ENCODE measurements at places on chromosomes 5 and 9.

- no peak for DNase-seq
Measured at GRCh38 chr9:17480966-17481365, 97.9 kb upstream of the SH3GL2 start.

- DNase-seq = peak; percentile 46
Measured at GRCh38 chr9:137021979-137022661, 5.9 kb downstream of the ABCA2 start.

- DNase-seq = peak; percentile 9
Measured at GRCh38 chr9:71819115-71819739, 50.9 kb upstream of the CEMIP2 start.

GRCh38 chr5:38613490-38613889 lies 57.0 kb upstream of the LIFR start:
- DNase-seq = no peak

DNA sequence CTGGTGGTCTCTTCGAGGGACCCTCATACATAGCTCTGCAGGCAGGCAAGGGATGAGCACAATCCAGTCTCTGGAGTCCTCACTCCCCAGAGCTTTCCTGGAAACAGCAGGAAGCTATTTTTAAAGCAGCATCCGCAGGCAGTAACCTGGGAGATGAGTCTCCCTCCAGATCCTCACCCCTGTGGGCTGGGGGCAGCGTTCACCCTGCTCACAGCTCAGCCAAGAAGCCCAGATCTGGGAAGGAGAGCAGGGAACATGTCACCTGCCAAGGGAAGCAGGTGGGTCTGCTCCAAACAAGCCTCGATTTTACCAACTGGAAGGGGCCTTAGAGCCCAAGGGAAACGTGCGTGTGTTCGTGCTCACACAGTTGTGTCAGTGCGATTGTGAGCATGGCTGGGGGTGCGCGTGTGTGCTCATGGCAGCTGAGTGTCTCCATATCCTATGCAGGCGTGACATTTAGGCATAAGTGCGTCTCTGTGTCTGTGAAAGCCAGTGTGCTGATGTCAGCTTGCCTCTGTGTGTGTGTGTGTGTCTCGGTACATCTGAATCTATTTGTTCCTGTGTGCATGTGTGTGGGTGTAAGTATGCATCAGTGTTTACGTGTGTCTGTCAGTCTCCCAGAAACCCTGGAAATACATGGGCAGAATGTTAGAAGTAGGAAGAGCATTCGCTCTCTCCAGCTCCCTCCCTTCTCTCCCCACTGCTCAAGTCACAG lies 40.6 kb upstream of the CPLX2 start:
- no peak for DNase-seq

GRCh38 chr5:127513408-127513970 lies 4.0 kb upstream of the PRRC1 start:
- DNase-seq = no peak

- no peak for DNase-seq
Measured at GRCh38 chr9:27460226-27461023, 63.7 kb upstream of the IFNK start.

GRCh38 chr9:70466976-70467561 lies 52.6 kb upstream of the KLF9 start:
- DNase-seq = no peak

- no peak for DNase-seq
Measured at GRCh38 chr5:149759563-149759962, 29.5 kb downstream of the PPARGC1B start.

DNA sequence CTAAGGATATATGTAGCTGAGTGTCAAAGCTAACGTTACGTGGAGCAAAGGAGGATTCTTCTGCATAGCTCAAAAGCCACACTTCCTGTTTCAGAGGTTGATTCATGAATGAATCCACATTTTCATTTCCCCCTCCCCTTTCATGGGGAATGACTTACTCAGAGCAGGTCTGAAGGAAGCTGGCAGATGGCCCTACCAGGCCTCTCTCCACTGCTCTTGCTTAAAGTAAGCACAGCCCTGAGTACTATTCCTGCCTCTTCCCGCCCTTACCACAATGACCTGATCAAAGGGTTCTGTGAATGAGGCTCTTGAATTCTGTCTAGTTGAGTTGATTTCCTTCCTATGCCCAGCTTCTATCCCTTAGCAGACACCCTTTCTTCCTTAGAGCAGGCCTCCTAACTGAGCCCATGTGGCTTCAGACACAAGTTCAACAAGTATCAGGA lies 6.3 kb downstream of the IGIP start:
- DNase-seq = no peak

DNA sequence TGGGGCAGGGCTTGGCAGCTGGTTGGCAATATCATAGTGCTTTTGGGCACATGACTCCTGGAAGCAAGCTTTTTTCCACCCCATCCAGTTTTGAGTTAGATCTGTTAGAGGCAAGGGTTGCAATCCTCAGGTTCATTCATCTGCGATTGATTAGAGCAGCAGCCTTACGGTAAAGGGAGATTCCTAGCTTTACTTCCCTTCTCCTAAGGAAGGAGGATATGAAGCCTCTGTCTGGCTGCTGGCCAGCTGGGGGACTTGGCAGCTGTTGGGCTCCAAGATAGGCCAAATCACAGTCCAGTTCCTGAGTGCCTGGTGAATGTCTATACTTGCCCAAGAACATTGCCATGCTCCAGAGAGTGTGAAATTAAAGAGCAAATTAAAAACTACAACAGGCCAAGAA lies 113.4 kb upstream of the CCNH start:
- no peak for DNase-seq

DNA sequence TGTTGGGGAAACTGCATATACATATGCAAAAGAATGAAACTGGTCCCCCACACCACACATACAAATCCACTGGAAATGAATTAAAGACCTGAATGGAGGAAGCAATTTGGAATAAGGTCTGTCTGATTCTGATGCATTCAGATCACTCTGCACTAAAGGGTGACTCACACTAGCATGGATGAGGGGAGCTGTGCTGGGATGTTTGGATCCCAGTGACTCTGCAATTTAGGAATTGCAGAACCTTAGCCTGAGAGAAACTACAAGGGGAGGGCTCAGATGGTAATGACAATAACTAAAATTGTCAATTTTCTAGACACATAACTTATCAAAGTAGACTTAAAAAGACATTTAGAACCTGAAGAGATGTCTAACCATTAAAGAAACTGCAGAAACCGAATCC lies 312.0 kb downstream of the CDK5RAP2 start:
- DNase-seq = no peak

DNA sequence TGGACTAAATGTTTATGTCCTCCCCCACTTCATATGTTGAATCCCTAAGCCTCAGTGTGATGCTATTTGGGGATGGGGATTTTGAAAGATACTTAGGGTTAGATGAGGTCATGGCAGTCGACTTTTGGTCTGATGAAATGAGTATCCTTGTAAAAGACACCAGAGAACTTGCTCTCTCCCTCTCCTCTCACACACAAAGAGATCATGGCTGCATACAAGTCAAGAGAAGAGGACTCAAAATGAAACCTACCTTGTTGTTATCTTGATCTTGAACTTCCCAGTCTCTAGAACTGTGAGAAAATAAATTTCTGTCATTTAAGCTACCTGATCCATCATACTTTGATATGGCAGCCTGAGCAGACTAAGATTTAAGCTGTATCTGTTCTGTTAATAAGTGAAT lies 144.0 kb upstream of the HAPLN1 start:
- no peak for DNase-seq

GRCh38 chr9:38368731-38369130 lies 23.8 kb upstream of the ALDH1B1 start:
- DNase-seq = no peak

- DNase-seq = no peak
Measured at GRCh38 chr5:142925795-142926194, 155.6 kb downstream of the ARHGAP26 start.

DNA sequence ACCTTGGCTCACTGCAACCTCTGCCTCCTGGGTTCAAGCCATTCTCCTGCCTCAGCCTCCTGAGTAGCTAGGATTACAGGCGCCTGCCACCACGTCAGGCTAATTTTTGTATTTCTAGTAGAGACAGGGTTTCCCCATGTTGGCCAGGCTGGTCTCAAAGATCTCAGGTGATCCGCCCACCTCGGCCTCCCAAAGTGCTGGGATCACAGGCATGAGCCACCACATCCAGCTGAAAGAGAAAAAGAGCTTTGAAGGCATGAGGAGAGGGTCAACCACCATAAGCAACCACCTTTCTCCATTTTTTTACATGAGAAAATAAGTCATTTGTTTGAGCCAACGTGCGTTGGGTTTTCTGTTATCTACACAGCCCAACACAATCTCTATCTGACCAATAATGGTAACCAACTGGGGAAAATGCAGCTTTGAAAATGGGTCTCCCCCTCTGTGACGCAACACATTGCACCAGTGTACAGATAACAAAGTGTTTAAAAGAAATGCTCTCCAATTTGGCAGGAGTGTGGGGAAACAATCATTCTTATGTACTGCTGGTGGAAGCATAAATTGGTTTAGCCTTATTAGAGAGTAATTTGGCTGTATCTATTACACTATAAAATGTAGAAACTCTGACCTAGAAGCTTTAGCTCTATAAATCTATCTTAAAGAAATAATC lies 45.8 kb upstream of the ZBTB43 start:
- DNase-seq = no peak

- no peak for DNase-seq
Measured at GRCh38 chr5:142364251-142365145, 39.7 kb upstream of the SPRY4 start.

GRCh38 chr5:29130786-29131185 lies 2062.7 kb upstream of the CDH6 start:
- no peak for DNase-seq

DNA sequence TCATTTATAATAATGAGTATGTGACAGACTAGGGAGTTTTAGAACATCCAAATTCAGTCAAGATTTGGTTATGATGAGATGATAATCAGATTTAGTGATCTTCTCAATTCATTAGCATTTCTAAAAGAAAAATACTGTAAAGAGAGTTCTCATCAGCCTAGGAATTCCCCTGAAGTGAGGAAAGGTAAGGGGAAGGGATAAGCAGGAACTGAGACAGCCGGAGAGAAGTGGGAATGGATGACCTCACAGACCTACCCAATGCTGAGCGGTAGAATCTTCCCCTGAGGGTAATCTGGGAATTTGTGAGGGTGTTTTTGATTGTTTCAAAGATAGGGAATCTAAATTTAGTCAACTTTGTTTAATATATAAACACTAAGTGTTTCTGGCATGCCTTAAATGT lies 16.7 kb upstream of the GPBP1 start:
- no peak for DNase-seq

GRCh38 chr9:101139082-101139481 lies 110.6 kb downstream of the PLPPR1 start:
- DNase-seq = no peak

DNA sequence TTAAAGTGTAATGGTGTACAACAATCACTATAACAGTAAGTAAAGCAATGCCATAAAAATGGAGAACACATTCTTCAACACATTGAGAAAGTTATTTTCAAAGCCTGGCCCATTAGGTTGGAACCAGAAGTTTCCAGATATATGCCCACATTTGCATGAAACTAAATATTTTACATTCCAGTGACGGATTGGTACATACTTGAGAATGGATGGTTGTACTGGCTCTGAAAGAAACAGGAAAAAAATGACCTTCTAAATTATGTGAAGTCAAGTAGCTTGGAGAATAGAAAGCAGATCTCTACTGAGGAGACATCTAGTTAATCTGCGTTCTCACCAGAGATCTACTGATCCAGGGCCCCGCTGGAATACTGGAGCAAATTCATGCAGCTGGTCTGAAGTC lies 1037.0 kb downstream of the NR2F1-AS1 start:
- no peak for DNase-seq

- DNase-seq = no peak
Measured at GRCh38 chr5:156835905-156836304, 14.2 kb upstream of the PPP1R2B start.

DNA sequence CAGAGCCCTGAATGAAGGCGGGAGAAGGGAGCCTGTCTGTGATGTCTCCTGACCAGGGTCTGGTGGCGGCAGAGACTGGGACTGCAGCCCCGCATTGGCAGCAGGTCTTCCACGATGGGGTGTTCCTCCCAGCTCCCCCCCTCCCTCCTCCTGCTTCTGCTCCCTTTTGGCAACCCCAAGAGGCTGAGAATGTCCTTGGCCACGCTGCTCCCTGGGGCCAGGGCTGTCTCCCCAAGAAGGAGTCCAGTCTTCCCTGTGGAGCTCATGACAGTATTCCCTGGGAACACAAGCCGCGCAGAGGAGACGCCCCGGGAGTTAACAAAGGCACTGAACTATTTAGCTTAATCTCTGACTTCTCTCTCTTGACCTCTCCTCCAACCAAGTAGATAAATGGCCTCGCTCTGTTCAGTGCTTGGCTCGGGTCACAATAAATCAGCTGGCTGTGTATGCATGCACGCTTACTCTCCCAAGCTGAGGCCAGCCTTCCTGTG lies 84.0 kb upstream of the NEURL1B start:
- DNase-seq = no peak

GRCh38 chr5:179375831-179376365 lies 30.6 kb upstream of the ADAMTS2 start:
- DNase-seq = no peak

- DNase-seq = no peak
Measured at GRCh38 chr5:347712-348284, 26.3 kb downstream of the AHRR start.

DNA sequence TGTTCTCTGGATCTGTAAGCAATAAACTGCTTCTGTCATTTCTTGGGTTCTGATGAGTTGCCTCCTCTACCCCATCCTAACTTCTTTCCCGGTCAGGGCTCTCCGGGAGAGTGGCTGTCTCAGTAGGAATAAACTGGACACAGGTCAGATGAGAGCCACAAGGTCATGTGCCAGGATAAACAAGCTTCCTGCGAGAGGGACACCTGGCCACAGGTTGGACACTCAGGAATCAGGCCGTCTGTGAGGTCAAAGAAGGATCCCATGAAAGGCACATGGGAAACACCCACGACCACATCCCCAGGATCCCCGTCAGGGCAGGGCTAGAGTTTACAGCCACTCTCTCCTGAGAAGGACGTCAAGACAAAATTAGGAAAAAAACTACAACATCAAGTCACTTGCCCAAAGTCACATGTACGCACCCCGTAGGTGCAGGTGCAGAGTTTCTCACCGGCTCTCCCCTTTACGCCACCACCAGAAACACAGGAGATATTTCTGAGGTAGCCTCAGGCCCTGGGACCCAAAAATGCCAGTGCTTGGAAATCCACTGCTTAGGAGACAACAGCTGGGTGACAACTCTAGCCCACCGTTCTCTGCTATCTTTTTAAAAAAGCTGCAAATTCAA lies 28.7 kb downstream of the CCT5 start:
- no peak for DNase-seq

DNA sequence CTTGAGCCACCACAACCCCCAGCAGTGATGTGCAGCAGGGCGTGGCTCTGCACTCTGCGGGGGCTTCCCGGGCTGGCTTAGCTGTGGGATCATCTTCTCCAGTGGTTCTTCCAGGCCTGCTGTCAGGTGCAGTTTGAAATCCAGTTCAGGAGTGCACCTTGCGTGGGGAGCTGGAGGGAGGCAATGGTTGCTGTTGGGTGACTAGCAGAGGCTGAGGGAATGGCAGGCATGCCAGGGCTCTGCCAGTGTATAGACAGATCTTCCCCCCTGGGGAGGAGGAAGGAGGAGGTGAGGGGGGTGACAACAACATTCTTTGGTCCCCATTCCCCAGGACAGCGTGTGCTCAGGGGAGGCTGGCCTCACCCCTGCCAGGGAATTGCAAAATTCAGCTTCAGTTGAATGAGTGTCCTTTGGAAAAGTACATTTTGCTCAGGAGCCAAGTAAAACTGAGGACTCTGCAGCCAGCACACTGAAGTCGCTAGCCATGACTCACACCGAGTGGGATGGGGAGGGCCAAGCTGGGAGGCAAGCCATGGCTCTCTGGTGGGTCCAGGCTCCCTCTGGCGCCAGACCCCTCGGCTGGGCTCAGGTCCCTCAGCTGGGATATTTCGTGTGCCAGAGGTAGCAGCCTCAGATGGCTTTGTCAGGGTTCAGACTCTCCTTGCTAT lies 35.0 kb downstream of the ERGIC1 start:
- DNase-seq = no peak
